ENCODE measurements at places on chromosomes 13 and 19.

DNA sequence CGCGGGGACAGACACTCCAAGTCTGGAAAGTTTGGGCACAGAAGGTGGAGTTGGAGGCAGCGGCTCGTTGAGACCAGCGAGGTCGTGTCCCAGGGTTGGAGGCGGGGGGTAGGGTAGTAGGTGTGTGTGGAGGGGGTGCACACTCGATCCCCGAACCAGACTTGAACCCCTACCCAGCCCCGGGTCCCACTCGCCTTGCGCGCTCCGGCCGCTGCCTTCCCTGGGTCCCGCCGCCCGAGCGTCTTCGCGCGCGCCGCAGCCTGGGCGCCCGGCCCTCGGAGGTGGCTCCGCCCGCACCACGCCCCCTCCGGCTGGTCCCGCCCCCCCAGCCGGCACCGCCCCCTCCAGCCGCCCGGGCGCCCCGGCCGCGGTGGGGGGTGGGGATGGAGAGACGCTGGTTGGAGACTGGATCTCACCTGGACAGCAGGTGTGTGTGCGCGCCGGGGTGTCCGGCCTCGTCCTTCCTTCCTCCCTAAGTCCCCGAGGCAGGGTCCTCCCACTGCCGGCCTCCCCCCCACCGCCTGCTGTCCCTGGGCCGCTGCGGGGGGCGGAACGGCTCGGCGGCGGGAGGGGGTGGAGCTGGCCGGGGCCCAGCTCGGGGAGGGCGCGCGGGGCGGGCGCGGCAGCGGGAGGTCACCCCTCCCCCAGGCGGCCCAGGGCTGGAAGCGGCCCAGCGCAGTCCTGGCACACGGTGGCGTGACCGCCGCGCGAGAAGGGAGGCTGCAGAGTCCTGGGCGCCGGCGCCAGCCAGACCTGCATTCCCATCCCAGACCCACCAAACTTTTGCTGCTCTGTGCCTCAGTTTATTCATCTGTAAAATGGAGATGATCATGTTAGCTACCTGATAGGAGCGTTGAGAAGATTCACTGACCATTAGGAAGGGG is at the start of gene KANK2:
KANK2 (minus strand) TSS at position 255 of the 884 bp plus-strand sequence. CDS start 3,034 bp downstream, outside the sequence.
- peak; percentile 68 for DNase-seq

DNA sequence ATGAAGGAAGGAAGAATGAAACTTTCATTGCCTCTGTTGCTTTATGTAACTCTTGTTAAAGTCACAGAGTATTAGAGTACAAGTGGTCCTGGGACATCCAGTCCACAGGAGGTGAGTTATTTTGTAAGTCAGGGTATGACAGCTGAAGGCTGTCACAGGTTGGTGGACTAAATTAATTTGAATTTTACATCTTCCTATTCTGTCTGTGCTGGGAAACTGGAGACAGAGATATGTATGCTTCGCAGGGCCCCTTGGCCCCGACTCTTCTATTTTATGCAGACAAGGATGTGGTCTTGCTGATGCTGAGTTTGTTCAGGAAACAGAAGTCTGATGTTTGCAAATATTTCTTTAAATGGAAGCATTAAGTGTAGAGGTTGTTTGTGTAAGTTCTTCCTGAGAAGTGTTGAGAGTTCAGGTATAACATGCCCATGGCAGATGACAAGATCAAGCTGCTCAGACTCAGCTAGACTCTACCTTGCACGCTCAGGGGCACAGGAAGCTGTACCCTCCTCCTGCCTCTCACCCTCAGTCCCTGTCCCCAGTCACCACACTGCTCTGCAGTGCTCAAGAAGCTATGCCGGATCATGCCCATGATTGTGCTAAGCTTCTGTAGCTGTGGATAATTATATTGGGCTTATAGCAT is 23.4 kb downstream of the RASL11A start:
- DNase-seq = no peak

- DNase-seq = no peak
These were observed 19.8 kb upstream of the PCDH8 start for GRCh38 chr13:52868190-52868589.

- no peak for DNase-seq
These were observed 12.7 kb downstream of the SLC27A1 start for GRCh38 chr19:17482877-17483604.
